Activated B cell treated with CpG ODN at 0.5 μM for 24 hours (primary cell): ENCODE measurements at places on chromosomes 6 and 20. TPM values are rescaled to one million over a fixed set of nuclear protein-coding genes. Genes with fewer than 3 reads are reported as not detected.

SAMD5 gene
- total RNA-seq: not detected in 2 replicates

NHSL1 gene
- total RNA-seq: 1.0 and 1.4 TPM in 2 replicates

RAB44 gene
- total RNA-seq: 0.20 TPM in 1 of 2 replicates, not detected in the other

KHDRBS2 gene
- 5.5 and 6.9 TPM in 2 replicates for total RNA-seq

DNA sequence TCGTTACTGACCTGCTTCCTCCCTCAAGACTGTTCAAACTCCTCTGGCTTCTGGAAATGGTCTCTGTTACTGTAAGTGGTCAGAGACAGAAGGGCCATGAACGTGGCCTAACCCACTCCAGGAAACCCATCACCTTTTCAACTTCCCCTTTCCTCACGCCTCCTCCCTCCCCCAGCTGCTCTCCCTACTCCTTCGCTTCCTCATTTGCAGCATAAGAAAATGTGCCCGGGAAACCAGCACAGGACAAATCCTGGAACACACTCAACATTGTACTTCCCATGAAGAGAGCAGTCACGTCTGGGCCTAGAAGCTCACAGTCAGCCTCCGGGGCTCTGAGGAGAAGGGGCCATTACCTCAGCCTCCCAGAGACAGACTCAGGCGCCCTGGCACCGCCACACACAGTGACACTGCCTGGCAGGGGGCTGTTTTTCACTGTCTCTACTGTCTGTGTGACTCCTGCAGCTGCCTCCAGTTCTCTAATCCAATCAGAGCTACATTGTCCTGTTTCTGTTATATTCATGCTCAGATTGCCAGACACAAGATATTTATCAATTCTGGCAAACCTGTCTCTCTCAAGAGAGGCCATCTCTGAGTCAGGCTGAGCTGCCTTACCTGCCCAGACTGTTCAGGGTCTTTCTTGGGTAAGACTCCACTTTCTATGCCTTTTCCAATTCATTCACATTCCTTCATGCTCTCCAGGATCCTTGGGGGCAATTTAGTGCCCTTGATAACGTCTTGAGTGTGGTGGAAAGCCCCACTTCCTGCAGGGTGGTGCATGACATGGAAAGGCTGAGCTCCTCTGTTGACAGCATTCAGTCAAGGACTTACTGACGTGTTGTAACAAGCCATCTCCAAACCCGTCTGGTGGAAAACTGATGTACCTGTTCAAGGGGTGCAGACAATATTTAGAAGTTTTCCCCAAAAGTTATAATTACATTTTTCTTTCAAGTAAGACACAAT is 242.2 kb downstream of the HIVEP2 start:
- H3K27me3 ChIP-seq: no peaks in the 10 kb centered on the region
- peak overlapping the region; percentile 50 for H3K27ac ChIP-seq
- peak; percentile 17 for DNase-seq
- H3K4me1 ChIP-seq: peaks cover 40% of the 10 kb centered on the region
- no peaks in the 10 kb centered on the region for H3K36me3 ChIP-seq
- H3K4me3 ChIP-seq: peak overlapping the region; percentile 13

GRCh38 chr6:47529734-47530133 is 52.1 kb downstream of the CD2AP start:
- H3K27me3 ChIP-seq: no peaks in the 10 kb centered on the region
- DNase-seq: no peak
- H3K36me3 ChIP-seq: peaks cover 24% of the 10 kb centered on the region
- peaks cover 19% of the 10 kb centered on the region for H3K4me1 ChIP-seq
- no peak overlapping the region for H3K27ac ChIP-seq
- no peak overlapping the region for H3K4me3 ChIP-seq

DNA sequence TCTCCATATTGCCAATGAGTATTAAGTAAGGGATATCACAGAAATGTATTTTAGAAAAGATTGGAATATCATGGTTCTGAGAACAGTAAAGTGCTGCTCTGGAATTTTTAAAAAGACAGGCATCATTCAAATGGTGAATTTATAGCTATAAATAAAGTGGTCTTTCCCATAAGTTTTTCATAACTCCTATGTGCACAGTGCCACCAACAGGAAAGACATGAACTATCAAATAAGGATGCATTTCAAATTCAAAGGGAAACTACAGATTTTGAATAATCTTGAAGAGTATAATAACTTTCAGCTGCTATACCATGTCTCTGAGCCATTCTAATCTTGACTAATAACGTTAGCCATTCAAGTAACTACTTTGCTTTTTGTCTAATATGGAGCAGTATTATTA is 456.8 kb upstream of the GJE1 start:
- H3K36me3 ChIP-seq: no peaks in the 10 kb centered on the region
- H3K4me3 ChIP-seq: no peak overlapping the region
- no peak overlapping the region for H3K27ac ChIP-seq
- DNase-seq: no peak

DNA sequence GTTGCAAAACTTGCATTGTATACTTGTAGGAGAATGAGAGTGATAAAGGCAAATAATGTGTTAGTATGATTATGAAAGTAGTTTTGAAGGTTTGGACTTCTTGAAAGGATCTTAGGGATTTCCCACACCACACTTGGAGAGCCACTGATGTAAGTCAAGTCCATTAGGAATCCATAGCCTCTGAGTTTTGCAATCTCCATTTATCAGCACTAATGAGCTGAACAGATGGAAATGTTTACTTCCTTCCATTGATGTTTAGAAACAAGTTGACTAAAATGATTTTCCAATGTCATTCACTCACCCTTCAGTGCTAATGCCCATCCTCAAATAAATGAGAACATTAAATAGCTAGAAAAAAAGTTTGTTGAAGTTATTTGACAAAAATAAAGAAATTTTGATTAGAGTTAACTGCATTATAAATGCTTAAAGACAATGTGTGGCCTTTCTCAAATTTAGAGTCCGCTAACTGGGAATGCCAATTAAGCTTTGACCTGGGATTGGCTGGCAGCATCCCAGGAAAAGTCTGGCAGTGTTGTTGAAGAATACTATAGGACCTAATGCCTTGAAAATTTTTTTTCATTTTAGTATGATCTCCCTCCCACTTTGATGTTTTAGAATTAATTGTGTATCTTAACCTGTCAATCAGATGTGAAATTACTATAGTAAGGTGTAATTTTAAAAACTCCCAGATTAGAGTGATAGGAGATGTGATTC is 68.0 kb downstream of the SLC35F1 start:
- no peaks in the 10 kb centered on the region for H3K4me1 ChIP-seq
- H3K36me3 ChIP-seq: no peaks in the 10 kb centered on the region
- H3K27me3 ChIP-seq: no peaks in the 10 kb centered on the region
- H3K27ac ChIP-seq: no peak overlapping the region

DNA sequence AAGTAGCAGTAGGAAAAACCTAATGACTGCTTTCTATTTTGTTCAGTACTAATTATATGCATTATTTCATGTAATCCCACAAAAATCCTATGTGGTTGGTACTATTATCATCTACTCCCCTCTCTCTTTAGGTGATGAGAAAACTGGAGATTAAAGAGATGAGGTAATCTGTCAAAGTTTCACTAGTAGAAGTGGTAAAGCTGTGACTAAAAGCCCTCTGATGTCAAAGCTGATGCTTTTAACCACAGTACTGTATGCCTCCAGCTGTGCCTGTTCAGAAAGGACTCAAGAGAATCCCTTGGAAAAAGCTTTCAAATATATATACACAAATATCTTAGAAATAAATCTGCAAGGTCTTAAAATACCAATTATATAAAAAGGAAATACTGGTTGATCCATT is 38.0 kb downstream of the PHIP start:
- peaks cover 62% of the 10 kb centered on the region for H3K36me3 ChIP-seq
- no peak overlapping the region for H3K4me3 ChIP-seq
- no peak overlapping the region for H3K27ac ChIP-seq
- no peak for DNase-seq
- H3K27me3 ChIP-seq: no peaks in the 10 kb centered on the region

- H3K27ac ChIP-seq: no peak overlapping the region
- no peak for DNase-seq
- no peak overlapping the region for H3K4me3 ChIP-seq
- no peaks in the 10 kb centered on the region for H3K27me3 ChIP-seq
- H3K36me3 ChIP-seq: no peaks in the 10 kb centered on the region
Observed at GRCh38 chr6:147859071-147859470, 350.6 kb downstream of the SAMD5 start.

- peaks cover 7% of the 10 kb centered on the region for H3K27me3 ChIP-seq
- H3K36me3 ChIP-seq: no peaks in the 10 kb centered on the region
- no peaks in the 10 kb centered on the region for H3K4me1 ChIP-seq
- no peak overlapping the region for H3K27ac ChIP-seq
Observed at GRCh38 chr6:15708231-15708630, 45.4 kb upstream of the DTNBP1 start.
